ENCODE measurements at places on chromosomes 5 and 9.

DNA sequence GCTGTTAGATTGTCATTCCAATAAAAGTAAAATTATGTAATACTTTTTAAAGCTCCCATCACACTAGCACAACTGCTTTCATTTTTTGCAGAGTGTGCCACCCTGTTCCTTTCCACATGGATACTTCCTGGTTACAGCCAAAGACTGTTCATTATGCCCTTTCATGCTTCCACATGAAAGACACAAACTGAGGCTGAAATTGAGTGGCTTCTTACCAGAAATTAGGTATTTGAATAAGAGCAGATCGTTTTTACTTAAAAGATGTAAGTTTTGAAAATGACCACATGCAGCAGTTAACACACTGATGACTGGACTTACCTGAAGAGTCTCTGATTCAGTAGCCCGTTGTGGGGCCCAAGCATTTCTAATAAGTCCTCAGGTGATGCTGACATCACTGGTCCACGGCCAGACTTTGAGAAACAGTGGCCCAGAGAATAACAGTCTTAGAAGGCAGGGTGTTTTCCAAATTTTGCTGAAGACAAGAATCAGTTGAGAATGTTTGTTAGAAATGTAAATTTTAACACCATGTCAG is 187.6 kb upstream of the DMRT1 start:
- ATAC-seq = no peak

DNA sequence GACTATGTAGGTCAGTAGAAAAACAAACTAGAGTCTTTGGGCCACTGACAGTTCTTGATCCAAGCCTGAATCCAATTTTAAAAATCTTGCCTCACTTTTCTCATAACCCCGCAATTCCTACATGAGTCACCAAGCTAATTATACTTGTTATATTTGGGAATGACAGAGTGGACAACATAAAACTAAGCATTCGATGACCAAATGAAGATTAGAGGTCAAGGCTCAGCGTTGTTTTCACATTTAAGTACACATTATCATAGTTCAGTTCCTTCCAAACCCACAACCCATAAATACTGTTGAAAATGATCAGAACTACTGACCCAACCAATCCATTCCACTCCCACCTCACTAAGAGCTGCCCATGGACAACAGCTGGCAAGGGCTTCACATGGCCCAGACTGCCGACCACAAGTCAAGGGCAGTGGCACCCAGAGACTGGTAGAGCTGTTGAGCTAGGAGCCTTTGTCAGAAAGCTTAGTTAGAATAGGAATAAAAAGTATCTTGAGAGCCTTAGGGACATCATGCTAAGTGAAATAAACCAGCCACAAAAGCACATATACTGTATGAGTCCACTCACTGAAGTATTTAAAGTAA is 64.2 kb downstream of the MYO10 start:
- no peak for ATAC-seq

DNA sequence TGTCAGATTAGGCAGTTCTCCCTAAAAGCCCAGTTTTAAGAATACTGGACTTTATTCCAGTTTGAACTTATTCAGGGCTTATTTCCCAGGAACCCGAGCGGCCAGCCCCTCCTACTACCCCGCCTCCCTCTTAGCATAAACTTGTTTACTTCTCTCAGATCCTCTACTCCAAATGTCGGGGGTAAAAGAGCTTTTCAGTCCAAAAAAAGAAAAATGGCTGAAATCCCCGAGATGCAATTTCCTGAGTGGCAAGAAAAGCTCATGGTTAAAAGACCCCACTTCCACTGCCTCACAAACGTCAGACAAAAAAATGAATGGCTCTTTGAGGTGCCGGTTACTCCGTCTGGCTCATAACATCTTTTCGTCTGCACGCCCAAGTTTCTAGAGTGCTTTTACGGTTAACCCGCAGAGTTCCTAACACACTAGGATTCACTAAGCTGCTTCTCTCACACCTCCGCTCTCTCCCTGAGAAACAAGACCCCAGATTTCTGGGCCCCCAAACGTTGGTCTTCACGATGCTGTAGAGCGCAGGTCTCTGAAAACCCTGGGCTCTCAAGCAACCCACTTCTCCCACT is 402 bp downstream of the BRD8 start:
- peak; percentile 14 for ATAC-seq

DNA sequence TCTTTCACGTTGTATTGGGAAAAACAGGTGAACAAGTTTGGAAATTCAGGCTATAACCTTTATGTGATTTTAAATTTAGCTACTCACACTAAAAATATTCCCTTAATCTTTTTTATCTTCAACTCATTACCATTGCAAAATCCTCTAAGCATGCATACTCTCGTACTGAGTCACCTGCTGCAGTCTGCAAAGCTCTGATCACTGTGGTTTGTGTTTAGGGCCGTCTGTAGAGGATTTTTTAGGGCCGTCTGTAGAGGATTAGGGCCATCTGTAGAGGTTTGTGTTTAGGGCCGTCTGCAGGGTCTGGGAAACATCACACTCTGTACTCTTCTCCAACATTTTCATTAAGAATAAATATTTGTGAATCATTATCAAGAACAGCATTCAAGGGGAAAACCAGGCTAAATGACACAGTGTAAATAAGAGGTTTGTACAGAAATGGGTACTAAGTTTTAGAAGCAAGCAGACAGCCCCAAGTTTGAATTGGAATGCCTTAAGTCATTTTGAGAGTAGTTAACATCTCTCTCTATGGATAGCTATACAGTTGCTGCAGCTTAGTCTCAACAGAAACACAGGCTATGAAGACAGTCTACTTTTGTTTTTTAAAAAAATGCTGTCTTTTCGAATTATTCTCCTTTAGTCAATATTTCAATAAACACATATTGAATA is 155.0 kb upstream of the TSLP start:
- ATAC-seq = peak; percentile 99

DNA sequence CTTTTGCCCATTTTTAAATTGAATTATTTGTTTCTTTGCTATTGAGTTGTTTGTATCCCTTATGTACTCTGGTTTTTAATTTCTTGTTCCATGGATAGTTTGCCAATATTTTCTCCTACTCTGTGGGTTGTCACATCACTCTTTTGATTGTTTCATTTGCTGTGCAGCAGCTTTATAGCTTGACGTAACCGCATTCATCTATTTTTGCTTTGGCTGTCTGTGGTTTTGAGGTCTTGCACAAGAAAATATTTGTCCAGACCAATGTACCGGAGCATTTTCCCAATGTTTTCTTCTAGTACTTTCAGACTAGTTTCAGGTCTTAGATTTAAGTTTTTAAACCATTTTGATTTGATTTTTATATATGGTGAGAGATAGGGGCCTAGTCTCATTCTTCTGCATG is 36.2 kb upstream of the ZNF366 start:
- no peak for ATAC-seq

All from motor neuron (in vitro differentiated cells).